ENCODE measurements at places on chromosomes 1 and 21.

- DNase-seq, result no peak
These were observed 81.5 kb downstream of the ABCA4 start for GRCh38 chr1:94039514-94039870.

GRCh38 chr1:240693036-240693435, 81.1 kb upstream of the GREM2 start:
- no peak for DNase-seq

DNA sequence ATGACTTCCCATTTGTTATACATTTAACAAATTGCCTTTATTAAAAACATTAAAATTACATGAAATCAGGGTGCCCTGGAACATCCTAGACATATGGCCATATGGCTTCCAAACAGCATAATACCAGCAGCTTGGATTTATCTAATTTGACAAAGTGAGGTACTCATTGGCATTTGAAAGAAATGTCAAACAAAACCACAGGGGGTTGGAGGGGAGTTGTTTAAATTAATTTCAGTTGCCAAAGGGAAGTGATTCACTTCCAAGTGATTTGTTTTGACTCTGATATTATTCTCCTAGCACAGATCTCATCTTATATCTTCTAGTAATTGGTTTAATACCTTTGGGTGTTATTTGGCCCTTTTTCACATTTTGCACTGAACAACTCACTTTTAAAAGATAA, 24.5 kb upstream of the POU2F1 start:
- no peak for DNase-seq

GRCh38 chr1:40381268-40382107, 8.0 kb downstream of the SMAP2 start:
- DNase-seq, result no peak

DNA sequence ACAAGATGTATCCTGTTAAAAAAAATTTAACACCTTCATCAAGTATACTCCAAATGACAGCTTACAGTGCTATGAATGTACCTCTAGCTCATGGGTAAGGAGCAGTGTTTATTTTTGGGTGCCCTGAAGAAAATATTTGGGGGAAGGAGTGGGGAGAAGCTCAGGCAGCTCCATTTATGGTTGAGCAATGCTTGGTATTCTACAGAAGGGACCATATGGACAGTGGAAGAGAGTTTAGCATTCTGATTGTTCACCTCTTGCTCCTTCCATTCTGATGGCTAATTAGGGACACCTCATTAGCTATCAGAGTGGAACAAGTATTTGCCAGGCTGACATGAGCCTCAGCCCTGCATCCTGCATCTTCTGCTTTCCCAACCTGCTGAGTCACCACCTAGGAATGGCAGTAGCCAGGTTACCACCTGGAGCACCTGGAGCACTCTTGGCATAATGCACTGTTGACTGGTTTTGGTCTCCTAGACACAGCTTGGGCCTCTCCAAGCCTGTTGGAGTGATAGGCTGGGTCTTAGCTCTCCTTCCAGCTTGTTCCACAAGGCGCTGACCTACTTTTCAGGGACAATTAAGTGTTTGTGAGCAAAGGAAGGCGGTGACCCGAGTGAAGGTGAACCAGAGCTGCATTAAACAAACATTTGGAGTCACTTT, 62.0 kb upstream of the MACF1 start:
- DNase-seq, result no peak

- no peak for DNase-seq
These were observed 136.9 kb upstream of the ERRFI1 start for GRCh38 chr1:8163039-8163438.

DNA sequence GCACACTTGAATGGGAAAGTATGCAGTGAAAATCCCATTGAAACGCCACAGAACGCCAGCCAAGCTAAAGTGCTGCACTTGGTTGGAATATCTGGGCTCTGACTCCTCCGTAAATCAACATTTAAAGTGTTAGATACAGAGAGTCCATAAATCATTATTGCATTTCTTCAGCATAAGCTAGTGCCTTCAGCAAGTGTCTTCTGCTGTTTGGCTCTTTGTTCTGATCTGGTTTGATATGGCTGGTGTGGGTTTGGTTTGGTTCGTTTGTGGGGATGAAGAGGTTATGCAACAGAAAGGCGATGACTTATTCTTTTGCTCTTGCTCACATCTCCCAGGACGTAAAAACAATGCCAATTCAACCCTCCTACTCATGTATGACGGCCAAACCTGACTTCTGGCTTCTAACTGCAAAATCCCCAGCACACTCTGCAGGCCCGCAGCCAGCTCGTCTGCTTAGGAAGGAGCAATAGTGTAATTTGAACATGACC, 121.8 kb upstream of the ERG start:
- no peak for DNase-seq

GRCh38 chr1:23558140-23558871, 995 bp downstream of the ID3 start:
- no peak for DNase-seq

DNA sequence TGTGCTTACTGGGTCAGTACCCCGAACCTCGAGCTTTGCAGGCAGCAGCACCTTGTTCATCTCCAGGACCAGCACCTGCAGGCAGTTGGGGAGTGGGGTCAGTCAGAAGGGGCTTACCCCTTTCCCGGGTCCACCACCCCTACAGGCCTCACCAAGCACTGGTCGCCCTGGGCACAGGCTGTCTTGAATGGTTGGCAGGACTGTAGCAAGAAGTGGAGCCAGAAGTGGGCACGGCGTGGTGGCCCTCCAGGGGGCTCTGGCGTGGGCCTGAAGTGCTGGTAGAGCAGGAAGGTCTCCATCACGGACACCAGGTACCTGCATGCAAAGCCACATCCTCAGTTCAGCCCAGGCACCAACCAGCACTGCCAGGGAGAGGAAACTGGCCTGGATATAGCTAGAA, 5.2 kb downstream of the MAP3K6 start:
- no peak for DNase-seq

DNA sequence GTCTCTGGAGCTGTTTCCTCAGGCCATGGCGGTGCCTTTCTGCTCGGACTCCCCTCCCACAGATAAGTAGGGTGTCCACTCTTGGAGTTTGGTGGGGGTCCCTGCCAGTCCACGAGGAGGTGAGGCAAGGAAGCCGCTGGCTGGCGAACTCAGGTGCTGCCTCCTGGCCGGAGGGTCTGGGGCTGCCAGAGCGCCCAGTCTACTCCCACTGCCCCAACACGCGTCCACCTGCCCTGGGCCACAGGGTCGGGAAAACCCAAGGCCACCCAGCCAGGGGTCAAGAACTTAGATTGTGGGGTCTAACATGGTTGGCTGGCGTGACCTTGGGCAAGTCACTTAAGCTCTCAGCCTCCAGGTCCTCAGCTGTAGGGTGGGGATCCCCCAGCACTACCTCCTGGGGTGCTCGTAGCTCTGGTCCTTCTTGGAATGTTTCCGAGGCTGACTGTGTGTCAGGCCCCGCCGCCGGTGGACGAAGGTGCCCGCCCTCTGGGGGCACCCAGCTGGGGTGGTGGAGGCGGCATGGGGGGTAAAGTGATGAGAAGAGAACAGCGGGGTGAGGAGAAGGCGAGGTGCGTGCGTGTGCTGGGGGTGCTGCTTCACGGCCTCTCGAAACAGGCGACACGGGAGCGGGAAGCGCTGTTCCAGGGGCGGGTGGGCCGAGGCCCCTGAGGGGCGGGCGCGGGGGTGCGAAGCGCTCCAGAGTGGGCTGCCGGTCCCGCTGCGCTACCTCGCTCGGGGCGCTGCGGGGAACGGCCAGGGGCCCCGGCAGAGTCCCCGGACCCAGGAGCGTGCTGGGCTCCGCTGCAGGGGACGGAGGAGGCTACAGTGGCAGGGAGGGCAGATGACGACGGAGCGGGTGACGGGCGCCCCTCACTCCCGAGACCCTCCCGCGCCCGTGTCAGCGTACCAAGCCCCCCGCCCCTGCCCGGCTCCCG, 1.2 kb downstream of the SH2D5 start:
- DNase-seq, result no peak

DNA sequence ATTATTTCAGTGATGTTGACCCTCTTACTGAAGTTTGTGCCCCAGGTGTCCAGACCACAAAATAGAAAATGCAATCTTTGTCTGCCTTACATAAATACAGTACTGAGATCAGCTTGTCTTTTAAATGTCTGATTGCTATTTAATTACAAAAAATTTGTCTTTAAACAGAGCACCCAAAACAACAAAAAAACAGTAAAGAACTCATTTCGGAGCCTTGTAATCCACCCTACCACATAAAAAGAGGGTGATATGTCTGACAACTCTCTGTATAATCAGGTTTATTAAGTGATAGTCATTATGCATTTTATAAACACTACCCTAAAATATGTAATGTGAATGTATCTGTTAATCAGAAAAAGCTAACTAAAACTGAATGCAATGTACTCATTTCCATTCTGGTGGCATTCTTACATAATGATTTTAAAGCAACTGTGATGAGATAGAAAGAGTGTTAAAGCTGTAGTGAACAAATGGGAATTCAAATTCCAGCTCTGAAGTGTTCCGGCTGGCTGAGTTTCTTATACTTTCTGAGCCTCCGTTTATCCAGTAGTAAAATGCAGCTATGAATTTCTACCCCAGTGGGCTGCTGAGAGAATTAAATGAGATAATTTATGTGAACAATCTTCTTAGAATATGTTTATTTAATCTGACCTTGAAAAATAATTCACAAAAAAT, 486.6 kb downstream of the USP25 start:
- DNase-seq, result no peak

- DNase-seq, result no peak
These were observed 113.0 kb upstream of the VAV3 start for GRCh38 chr1:108077991-108078390.

- no peak for DNase-seq
These were observed 190.6 kb upstream of the SAMSN1 start for GRCh38 chr21:14736672-14737071.
